ENCODE measurements at places on chromosomes 3 and 15.

GRCh38 chr3:55609230-55609827 lies 122.2 kb upstream of the WNT5A start:
- no peak overlapping the region for H3K27ac ChIP-seq
- H3K27me3 ChIP-seq: no peaks in the 10 kb centered on the region
- no peaks in the 10 kb centered on the region for H3K4me1 ChIP-seq
- DNase-seq: no peak
- H3K4me3 ChIP-seq: no peak overlapping the region
- H3K36me3 ChIP-seq: no peaks in the 10 kb centered on the region

DNA sequence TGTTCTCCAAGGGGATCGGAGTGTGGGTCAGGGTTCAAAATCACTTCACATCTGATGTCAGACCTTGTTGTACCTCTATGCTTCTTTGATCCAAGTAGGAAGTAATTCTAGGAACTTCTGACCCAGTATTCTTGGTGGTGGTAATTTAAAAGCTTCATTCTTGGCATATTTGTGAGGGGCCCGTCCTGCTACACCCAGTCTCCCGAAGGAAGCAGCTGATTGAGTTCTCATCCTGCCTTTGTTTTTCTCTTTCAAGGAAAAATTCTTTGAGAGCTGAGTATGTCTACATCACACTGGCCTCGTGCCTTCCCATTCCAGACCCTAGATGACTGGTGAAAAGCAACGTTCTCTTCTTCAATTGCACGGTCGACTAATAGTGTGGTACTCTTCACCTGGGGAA lies 234.4 kb upstream of the TPRG1 start:
- H3K36me3 ChIP-seq: no peaks in the 10 kb centered on the region
- DNase-seq: peak; percentile 32
- H3K27ac ChIP-seq: no peak overlapping the region
- H3K4me1 ChIP-seq: no peaks in the 10 kb centered on the region
- no peaks in the 10 kb centered on the region for H3K27me3 ChIP-seq

- DNase-seq: no peak
- peak overlapping the region; percentile 92 for H3K27ac ChIP-seq
- peaks cover 58% of the 10 kb centered on the region for H3K4me1 ChIP-seq
- no peaks in the 10 kb centered on the region for H3K36me3 ChIP-seq
- H3K27me3 ChIP-seq: no peaks in the 10 kb centered on the region
These were observed 10.7 kb downstream of the BMF start for GRCh38 chr15:40097968-40098476.

GRCh38 chr15:40286061-40286532 lies 3.2 kb upstream of the ANKRD63 start:
- no peaks in the 10 kb centered on the region for H3K4me1 ChIP-seq
- DNase-seq: no peak
- peaks cover 36% of the 10 kb centered on the region for H3K27me3 ChIP-seq
- no peak overlapping the region for H3K27ac ChIP-seq

DNA sequence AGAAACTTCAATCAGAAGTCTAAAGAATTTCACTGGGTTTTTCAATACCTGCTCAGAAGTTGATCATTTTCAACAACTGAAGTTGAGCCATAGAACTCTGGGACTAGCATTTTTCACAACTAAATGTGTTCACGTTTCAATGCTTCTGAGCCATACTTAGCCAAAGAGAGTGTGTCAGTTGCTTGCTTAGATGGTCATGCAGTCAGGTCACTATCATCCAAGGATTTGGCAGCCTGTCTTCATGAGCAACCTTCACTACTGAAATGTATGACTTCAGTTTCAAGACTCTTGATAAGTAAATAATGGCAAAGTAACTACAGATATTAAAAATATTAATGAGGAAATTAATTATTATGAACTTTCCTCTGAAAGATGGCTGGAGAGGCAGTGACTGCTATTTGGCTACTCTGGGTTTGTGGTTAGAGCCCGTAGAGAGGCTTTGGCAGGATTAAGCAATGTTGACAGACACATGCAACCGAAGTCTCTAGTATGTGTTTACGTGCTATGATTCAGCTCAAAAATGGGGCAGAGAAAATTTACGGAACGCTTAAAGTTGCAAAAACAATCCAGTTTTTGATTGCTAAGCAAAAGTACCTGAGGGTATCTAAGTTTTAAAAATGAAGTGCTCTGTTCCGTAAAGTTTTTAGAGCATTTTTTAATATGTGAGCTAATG lies 133.8 kb downstream of the GMNC start:
- DNase-seq: peak; percentile 57
- H3K4me3 ChIP-seq: no peak overlapping the region

DNA sequence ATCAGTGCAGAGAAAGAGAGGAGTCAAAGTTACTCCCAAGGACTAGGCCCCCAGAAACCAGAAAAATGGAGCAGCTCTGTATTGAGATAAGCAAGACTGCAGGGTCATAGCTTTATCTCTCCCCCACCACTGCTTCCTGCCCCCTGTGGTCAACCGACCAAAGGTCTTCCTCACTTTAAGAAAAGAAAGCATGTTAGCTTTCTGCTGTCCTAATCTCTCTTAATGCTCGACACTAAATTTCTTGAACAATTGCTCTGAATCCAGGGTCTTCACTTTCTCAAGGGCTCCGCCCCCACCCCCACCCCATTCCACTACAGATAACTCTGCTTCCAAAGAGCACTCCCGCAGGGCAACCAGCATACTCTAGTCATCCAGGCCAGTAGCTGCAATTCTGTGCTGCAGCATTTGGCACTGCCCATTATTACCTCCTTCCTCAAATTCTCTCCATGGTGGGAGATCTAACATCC lies 31.9 kb downstream of the TNIK start:
- H3K27ac ChIP-seq: no peak overlapping the region
- H3K4me1 ChIP-seq: no peaks in the 10 kb centered on the region
- no peak for DNase-seq
- H3K4me3 ChIP-seq: no peak overlapping the region
- no peaks in the 10 kb centered on the region for H3K27me3 ChIP-seq

- H3K4me3 ChIP-seq: no peak overlapping the region
- H3K4me1 ChIP-seq: no peaks in the 10 kb centered on the region
- H3K27me3 ChIP-seq: peaks cover 4% of the 10 kb centered on the region
- no peak for DNase-seq
- H3K36me3 ChIP-seq: no peaks in the 10 kb centered on the region
- no peak overlapping the region for H3K27ac ChIP-seq
These were observed 36.1 kb upstream of the SLC41A3 start for GRCh38 chr3:126119976-126120375.

GRCh38 chr3:26621906-26622620 lies 509 bp upstream of the LRRC3B start:
- no peak for DNase-seq
- H3K36me3 ChIP-seq: no peaks in the 10 kb centered on the region
- H3K27ac ChIP-seq: no peak overlapping the region

GRCh38 chr15:40028853-40029252 lies 10.1 kb downstream of the SRP14 start:
- H3K36me3 ChIP-seq: peaks cover 3% of the 10 kb centered on the region
- no peaks in the 10 kb centered on the region for H3K27me3 ChIP-seq
- H3K27ac ChIP-seq: no peak overlapping the region
- no peak for DNase-seq
- H3K4me1 ChIP-seq: no peaks in the 10 kb centered on the region

DNA sequence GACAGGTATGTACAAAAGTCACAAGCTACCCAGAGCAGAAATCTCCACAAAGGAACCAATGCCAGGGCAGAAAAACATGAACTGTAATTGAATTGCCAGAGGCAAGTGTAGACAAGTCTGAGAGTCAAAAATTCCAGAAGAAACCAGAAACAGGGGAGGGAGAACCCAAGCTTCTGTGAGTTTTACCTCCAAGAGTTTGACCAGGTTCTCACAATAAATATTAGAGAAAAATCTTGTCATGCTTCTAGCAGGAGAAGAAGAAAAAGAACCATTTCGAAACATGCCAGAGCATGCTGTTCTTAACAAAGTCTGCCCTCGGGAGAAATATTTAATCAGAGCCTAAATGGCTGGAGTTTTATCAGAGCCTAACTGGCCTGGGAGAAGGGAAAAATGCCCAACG lies 32.5 kb upstream of the AP3B2 start:
- no peak overlapping the region for H3K4me3 ChIP-seq
- H3K4me1 ChIP-seq: no peaks in the 10 kb centered on the region
- H3K27ac ChIP-seq: no peak overlapping the region
- no peaks in the 10 kb centered on the region for H3K36me3 ChIP-seq
- H3K27me3 ChIP-seq: no peaks in the 10 kb centered on the region
- no peak for DNase-seq

GRCh38 chr3:120561251-120562045 lies 34.7 kb upstream of the NDUFB4 start:
- no peak overlapping the region for H3K27ac ChIP-seq
- H3K36me3 ChIP-seq: no peaks in the 10 kb centered on the region

- no peaks in the 10 kb centered on the region for H3K4me1 ChIP-seq
- no peak overlapping the region for H3K27ac ChIP-seq
- H3K36me3 ChIP-seq: no peaks in the 10 kb centered on the region
- no peak for DNase-seq
These were observed 32.5 kb upstream of the MINAR1 start for GRCh38 chr15:79399606-79400005.

DNA sequence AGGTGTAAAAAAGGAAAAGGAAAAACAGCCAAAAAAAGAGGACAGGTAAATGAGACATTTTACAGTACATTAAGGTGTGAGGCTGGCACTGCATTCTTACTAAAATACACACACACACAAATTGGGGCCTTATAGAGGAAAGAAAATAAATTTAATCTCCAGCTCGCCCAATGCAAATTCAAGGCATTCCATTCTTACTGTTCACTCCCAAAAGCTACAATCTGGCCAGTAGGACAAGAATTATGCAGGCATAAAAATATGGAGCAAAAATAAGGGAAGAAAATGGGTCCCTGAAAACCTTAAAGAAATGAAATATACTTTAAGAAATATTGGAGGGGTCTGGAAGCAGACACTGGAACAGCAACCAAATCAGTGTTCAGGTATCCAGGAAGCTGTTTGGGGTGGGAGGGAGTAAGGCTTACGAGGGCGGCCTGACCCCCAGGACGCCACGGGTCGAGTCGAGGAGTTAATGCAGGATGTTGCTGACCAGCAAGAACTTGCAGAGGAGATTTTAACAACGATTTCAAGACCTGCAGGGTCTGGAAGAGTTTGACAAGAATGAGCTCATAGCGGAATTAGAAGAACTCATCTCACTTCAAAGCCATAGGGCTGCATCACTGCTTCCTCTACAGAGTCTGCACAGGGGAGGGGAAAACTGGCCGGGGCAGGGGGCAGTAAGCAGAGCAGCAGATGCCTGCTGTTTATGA lies 245.5 kb downstream of the TBL1XR1 start:
- peak; percentile 70 for DNase-seq
- H3K4me3 ChIP-seq: no peak overlapping the region
- no peaks in the 10 kb centered on the region for H3K4me1 ChIP-seq
- H3K36me3 ChIP-seq: no peaks in the 10 kb centered on the region
- H3K27ac ChIP-seq: no peak overlapping the region
